ENCODE measurements at places on chromosomes 4 and X.

GRCh38 chr4:19324184-19324583 lies 927.5 kb upstream of the SLIT2 start:
- no peak for DNase-seq

GRCh38 chrX:108310506-108310905 lies 127.7 kb downstream of the COL4A6 start:
- DNase-seq = no peak

DNA sequence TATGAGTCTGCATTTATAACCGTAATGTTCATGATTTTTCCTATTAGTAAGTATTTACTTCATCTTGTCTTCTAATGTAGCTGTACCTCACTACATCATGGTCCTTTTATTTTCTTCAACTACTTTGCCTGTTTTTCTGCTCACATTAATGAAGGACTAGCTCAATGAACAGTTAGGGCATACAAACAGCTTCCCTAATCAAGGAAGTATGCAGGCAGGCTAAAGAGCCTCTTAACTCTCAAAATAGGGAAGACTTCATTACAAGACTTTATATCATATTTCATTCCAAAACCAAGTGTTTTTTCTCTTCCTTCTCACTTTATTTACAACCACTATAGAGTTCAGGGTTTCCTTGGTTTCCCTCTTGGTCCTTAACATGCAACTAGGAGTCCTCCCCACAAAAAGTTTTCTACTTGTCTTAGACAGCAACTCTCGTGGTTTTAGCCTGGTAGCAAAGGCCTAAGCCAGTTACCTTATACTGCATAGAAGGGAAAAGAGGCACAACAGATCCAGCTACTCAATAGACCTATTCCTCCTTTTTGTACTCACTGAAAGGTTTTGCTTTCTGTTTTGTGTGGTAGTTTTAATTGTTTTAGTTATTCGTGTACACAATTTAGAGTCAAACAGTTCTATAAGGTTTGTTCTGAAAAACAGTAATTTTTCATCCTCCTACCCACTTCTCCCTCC lies 40.8 kb downstream of the SMIM14 start:
- no peak for DNase-seq

- DNase-seq = no peak
Measured at GRCh38 chr4:16826406-16826910, 72.0 kb downstream of the LDB2 start.

- DNase-seq = no peak
Measured at GRCh38 chr4:107548211-107548905, 171.7 kb downstream of the PAPSS1 start.

- no peak for DNase-seq
Measured at GRCh38 chrX:64186974-64187761, 18.3 kb downstream of the AMER1 start.

All from CD4-positive, alpha-beta T cell treated with Interferon alpha-2 for 1 hour (primary cell).